ENCODE measurements at places on chromosomes 6 and 20.

DNA sequence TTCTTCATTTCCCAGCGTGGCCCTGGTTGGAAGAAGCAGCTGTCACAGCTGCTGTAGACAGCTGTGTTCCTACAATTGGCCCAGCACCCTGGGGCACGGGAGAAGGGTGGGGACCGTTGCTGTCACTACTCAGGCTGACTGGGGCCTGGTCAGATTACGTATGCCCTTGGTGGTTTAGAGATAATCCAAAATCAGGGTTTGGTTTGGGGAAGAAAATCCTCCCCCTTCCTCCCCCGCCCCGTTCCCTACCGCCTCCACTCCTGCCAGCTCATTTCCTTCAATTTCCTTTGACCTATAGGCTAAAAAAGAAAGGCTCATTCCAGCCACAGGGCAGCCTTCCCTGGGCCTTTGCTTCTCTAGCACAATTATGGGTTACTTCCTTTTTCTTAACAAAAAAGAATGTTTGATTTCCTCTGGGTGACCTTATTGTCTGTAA, 292.7 kb downstream of the ESR1 start:
- DNase-seq, result no peak

GRCh38 chr6:128168244-128168643, 267.4 kb upstream of the THEMIS start:
- DNase-seq, result no peak

GRCh38 chr20:37575884-37576283, 48.2 kb upstream of the BLCAP start:
- no peak for DNase-seq

- DNase-seq, result no peak
These were observed 127.6 kb downstream of the MRPL14 start for GRCh38 chr6:43999628-44000027.

GRCh38 chr6:159842035-159842434, 42.0 kb downstream of the PNLDC1 start:
- DNase-seq, result no peak

DNA sequence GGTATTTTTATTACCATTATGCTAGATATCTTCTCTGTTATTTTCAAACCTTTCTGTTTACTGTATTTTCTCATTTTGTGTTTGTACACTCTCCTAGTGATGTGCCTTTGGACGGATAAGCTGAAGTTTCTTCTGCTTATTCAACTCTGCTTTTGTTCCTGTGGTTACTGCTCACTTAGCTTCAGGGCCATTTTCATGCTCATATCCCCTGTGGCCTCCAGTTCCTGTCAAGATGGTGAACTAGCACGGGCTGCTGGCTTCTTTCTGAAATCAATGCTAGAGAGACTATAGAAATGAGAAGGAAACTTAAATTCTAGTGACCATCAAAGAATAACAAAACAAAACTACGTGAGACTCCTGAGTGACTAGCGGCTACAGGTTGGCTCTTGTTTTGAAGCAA, 6.8 kb upstream of the CST8 start:
- no peak for DNase-seq

GRCh38 chr6:135784507-135784906, 67.0 kb upstream of the PDE7B start:
- no peak for DNase-seq

DNA sequence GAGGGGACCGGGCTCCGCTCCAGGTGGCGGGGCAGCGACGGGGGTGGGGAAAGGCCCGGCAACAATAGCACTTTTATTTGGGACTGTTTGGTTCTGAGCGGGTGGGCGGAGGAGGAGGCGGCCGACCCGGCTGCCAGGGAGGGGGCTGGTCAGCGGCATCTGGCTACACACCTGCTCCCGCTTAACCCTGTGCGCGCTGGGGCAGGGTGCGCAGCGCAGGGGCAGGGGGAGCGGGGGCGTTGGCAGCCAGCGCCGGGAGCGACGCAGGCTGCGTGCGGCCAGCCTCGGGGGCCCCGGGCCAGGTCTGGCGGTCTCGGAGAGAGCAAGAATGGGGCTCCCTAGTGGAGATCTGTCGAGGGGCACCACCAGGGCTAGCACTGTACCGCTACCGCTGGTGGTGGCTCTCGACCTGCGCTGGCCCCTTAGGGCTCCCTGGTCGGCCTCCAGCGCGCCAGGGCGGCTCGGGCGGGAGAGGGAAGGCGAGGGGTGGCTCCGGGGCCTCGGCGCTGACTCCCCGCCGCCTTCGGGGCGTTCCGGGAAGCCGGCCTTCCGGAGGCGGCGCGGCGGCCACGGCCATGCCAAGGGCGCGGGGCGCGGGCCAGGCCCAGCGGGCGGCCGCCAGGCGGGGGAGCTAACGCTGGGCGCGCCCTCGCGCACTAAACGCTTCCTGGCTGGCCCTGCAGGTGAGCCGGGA, 92.4 kb downstream of the NCR2 start:
- DNase-seq, result no peak

DNA sequence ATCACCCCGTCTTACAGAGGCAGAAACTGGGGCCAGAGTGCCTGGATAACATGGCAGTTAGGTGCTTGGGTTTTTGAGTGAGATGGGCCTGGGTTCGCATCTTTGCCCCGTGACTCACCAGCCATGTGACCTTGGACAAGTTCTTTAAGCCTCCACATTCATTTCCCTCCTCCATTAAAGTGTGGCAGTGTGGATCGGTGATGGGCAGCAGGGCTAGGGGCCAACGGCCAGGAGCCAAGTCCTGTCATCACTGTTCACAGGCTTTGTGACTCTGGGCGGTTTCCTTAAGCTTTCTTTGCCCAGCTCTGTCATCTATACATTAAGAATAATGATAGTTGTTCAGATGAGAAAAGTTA, 85.5 kb upstream of the PMEPA1 start:
- no peak for DNase-seq

DNA sequence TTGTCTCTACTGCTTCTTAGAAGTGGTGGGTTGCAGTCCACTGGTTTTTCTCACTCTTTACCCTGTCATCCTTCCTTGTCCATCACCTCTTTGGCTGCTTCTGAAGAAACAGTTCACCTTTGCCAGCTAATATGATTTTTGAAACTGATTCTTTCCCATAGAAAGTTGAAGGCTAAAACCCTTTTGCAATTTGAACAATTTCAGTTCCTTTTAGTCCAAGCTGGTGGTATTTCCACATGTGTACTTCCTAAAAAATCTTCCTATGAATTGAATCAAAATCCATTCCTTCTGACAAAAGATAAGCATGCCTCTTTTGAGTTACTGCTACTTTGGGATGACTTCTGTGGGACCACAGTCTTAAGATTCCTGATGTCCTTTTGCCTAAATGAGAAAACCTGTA, 210.0 kb upstream of the MAN1A1 start:
- no peak for DNase-seq

- DNase-seq, result no peak
These were observed 91.9 kb upstream of the TINAG start for GRCh38 chr6:54216336-54216735.

GRCh38 chr6:2810092-2810671, 31.5 kb downstream of the SERPINB1 start:
- DNase-seq, result no peak

DNA sequence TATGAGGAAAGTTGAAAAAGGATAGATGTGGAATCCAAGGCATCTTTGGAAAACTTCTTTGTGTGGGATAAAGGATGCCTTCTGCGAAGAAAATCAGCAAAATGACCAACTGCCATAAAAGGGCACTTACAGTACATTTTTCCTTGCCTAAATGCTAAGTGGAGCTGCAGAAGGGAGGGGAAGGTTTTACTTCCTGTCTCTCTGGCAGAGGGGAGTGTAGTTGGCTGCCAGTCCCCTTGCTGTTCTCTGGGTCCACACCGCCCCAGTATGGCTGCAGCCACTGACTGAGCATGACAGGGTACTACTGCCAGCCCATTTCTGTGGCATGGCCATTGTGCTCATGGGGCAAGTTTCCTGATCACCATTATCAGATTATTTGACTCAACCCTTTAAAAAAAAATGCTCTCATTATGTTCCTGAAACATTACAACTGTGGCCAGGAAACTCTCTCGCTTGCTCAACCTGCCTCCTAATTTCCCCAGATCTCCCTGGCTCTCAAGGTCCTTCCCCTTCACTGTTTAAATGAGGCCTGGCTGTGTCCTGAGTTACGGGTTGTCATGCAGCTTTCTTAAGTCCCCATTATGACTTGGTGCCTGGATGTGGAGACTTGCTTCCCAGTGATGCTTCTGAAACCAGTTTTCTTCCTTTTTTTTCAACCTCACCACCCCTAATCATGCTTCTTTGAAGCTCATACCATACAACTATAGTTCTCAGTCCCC, 34.5 kb upstream of the FAM184A start:
- DNase-seq, result no peak

- no peak for DNase-seq
These were observed 46.3 kb upstream of the SCML4 start for GRCh38 chr6:107870381-107870780.

GRCh38 chr20:48205786-48206185, 420.5 kb upstream of the SULF2 start:
- no peak for DNase-seq

DNA sequence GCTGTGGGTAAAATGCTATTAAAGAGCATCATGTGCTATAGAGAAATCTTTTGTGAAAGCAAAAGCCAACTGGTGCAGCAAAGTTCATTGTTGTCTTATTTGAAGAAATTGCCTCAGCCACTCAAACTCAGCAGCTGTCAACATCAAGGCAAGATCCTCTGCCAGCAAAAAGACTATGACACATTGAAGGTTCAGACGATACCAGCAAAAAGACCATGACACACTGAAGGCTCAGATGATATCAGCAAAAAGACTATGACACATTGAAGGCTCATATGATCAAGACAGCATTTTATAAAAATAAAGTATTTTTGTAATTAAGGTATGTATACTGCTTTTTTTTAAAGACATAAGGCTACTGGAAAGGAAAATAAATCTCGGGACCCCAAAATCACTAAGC, 118.4 kb upstream of the RUNX2 start:
- no peak for DNase-seq

GRCh38 chr20:44454306-44454963, 21.2 kb upstream of the TTPAL start:
- DNase-seq, result no peak

GRCh38 chr20:32964575-32964974, 39.7 kb downstream of the SUN5 start:
- DNase-seq, result no peak

DNA sequence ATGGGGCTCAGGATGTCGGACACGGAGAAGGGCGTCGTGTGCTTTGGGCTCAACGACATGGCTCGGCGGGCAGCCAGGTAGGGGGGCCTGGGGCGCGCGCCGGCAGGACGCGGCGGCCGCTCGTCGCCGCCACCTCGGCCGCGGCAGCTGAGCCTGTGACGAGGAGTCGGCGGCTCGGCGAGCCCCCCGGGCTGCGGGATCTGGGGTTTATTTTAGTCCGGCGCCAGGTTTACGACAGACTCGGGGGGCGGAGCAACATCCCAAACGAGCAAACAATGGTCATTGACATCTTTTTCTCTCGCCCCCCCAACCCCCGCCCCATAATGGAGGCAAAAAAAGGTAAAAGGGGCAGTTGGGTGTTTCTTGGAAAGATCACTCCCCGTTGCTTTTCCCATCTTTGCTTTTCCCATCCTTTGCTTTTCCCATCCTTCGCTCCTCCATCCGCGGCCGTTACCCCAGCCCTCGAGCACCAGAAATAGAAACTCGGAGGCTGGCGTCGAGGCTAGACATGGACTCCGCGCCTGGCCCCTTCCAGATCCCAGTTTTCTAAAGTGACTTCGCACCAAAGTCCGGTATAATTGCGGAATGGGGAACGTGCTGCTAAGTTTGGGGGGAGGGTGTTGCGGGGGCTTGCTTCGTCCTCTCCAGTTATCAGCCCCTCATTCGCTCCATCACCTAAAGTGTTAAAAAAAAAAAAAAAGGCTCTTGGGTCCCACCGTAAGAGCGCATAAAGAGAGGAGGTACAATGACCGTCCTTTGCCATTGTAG, at the start of gene NKX2-4:
Gene NKX2-4, minus strand, starts transcription at position 186 of the 768 bp plus-strand sequence. Its CDS starts 127 bp downstream, at position 59.
- no peak for DNase-seq

DNA sequence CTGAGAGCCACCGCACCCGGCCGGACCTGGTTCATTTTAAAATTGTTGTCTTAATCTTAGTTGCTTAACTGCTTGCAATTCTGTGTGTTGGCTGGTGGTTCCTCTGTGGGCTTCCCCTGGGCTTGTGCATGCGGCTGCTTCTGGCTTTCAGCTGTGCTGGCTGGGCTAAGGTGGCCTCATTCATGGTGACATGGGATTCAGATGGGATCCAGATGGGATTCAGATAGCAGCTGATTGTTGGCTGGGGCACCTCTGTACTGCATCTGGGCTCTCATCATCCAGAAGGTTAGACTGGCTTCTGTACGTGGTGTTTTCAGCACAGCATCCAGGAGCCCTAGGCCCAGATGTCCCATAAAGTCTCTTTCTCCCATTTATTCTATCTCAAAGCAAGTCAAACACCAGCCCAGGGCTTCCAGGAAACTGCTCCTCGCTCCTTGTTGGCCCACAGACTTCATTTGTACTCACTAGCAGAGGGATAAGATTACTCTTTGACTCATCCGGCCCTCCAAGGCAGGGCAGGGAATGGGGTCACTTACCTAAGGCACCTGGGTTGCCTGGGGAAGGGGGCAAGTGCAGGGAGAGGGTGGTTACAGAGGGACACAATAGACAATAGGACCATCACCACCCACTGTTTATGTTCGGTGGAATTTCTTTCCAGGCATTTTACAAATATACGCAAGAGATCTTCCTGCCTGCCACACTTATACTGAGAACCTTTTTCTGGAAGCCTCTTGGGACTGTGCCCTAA, 10.2 kb upstream of the PEDS1 start:
- no peak for DNase-seq

DNA sequence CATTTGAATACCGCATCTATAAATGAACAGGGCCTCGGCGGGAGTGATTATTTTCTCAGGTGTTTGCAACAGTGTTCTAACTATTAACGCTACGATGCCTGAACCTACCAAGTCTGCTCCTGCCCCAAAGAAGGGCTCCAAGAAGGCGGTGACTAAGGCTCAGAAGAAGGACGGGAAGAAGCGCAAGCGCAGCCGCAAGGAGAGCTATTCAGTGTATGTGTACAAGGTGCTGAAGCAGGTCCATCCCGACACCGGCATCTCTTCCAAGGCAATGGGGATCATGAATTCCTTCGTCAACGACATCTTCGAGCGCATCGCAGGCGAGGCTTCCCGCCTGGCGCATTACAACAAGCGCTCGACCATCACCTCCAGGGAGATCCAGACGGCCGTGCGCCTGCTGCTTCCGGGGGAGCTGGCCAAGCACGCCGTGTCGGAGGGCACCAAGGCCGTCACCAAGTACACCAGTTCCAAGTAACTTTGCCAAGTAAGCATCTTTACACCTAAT, 70.9 kb downstream of the HFE start:
- DNase-seq, result no peak
